ENCODE measurements at places on chromosomes 16 and 17.

GRCh38 chr17:79923974-79924638 lies 84.9 kb upstream of the CBX4 start:
- no peak for DNase-seq

GRCh38 chr16:84065536-84066132 lies 23.0 kb upstream of the SLC38A8 start:
- DNase-seq = no peak

- no peak for DNase-seq
These were observed 11.9 kb downstream of the LGALS3BP start for GRCh38 chr17:78967782-78968362.

- no peak for DNase-seq
These were observed 755 bp downstream of the RPL3L start for GRCh38 chr16:1953734-1954133.

DNA sequence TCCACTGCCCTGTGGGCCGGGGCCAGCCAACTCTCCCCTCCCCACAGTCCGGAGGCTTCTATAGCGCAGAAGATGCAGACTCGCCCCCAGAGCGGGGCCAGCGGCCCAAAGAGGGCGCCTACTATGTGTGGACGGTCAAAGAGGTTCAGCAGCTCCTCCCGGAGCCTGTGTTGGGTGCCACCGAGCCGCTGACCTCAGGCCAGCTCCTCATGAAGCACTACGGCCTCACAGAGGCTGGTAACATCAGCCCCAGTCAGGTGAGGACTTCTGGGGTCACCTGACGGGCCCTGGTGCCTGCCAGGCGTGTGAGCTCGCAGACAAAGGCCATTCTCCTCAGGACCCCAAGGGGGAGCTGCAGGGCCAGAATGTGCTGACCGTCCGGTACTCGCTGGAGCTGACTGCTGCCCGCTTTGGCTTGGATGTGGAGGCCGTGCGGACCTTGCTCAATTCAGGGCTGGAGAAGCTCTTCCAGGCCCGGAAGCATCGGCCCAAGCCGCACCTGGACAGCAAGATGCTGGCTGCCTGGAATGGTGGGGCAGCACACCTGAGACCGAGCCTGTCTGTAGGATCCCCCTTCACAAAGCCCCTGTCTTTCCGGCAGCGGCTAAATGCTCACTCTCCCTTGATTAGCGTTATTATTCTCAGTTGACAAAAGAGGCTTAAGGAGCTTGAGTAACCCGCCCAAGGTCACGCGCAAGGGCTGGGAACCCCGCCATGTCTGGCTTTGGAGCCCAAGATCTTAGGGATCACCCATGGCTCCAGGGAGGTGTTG lies 3.9 kb downstream of the SPATA20 start:
- DNase-seq = no peak

DNA sequence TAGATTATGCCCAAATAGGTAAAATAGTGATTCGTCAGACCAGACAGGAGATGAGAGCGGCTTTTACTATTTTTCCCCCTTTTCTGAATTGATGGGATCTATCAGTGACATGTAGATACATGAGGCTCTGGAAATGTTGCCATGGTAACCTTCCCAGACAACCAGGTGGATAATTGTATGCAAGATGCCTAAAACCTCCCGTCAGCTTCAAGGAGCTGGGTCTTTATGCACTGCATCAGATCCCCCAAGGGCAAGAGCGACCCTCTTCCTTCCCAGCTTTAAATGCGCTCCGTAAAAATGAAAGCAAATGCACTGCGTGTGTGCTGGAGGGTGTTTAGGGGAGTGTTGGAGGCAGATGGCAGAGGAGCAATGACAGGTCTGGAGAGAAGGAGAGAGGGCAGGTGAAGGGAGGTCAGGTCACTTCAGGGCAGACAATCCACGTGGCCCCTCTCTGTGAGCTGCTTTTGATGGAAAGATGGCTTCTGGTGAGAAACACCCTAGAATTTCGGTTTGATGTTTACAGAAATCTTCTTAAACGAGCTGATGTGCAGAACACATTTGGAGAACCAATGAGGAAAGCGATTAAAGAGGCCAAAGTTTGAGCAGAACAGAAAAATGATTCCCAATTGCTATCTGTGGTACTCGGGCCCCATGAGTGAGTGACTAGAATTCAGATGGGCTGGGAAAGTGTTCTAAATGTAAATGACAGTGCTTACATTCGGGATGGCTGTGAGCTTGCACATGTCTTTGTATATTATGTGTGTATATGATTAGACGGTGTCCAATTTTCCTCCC lies 461.7 kb upstream of the HSBP1 start:
- no peak for DNase-seq
